Colonic mucosa (tissue), 4 donors: ENCODE measurements at places on chromosomes 5 and 9. TPM values are rescaled to one million over a fixed set of nuclear protein-coding genes. Genes with fewer than 3 reads are reported as not detected.
A peak's percentile ranks its signal among the peaks of the same experiment; 100 is the strongest.

GRCh38 chr9:75666856-75667554 lies 223.5 kb upstream of the PCSK5 start:
- DNase-seq: no peak

GRCh38 chr5:54403121-54403520 lies 52.4 kb upstream of the HSPB3 start:
- no peak for DNase-seq

DNA sequence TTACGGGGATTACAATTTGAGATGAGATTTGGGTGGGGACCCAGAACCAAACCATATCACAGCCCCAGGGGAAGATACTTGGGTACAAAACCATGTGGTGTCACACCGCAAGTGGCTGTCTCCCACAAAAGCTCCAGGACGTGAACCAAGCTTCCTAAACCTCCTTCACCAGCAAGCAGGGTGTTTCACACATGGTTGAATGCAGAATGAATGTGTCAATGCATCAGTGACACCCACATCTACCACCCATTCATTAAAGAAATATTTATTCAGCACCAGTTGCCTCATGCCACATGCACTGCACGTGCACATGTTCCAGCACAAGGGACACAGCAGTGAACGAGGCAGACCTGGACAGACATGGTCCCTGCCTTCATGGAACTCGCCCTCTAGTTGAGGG lies 70.9 kb upstream of the SPOCK1 start:
- no peak for DNase-seq

The SV2C gene
- 0.20 TPM for total RNA-seq

The DRD1 gene
- total RNA-seq: not detected

DNA sequence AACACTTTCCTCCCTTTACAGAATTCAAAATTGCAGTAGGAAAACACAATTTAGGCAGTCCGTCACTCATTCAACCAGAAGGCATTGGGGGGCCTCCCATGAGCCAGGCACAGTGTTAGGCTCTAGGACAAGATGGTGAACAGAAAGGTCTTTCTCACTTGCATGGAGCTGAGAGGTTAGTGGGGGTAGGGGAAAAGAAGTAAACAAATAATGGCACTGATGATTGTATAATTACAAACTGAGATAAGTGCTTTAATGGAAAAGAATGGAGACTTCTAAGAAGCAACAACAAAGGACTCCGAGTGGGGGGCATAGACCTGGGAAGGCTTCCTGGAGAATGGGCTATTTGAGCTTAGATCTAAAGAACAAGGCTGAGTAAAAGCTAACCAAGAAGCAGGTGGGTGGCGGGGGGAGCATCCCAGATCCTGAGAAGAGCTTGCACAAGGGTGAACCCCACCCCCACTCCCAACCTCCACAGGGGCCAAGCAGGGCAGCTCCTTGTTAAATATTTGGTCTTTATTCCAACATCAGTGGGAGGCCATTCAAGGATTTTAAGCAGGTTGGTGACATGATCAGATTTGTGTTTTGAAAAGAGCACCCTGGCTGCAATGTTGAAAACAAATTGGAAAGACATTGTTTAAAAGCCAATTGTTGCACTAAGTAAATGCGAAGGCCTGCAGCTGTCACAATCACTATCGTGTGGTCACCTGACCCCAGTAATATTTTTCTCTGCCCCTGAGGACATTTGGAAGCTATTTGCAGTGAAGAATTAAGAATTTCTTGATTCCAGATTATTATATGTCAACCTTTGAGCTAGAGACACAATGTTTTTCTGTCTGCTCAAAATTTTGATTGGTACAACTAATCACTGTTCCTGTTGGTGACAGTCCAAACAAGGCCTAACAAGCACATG lies 73.9 kb upstream of the EFNA5 start:
- DNase-seq: no peak

- peak; percentile 69 for DNase-seq
Measured at GRCh38 chr9:137316012-137316981, 14.2 kb upstream of the NRARP start.

- no peak for DNase-seq
Measured at GRCh38 chr5:133889271-133889905, 79.0 kb downstream of the C5orf15 start.

DNA sequence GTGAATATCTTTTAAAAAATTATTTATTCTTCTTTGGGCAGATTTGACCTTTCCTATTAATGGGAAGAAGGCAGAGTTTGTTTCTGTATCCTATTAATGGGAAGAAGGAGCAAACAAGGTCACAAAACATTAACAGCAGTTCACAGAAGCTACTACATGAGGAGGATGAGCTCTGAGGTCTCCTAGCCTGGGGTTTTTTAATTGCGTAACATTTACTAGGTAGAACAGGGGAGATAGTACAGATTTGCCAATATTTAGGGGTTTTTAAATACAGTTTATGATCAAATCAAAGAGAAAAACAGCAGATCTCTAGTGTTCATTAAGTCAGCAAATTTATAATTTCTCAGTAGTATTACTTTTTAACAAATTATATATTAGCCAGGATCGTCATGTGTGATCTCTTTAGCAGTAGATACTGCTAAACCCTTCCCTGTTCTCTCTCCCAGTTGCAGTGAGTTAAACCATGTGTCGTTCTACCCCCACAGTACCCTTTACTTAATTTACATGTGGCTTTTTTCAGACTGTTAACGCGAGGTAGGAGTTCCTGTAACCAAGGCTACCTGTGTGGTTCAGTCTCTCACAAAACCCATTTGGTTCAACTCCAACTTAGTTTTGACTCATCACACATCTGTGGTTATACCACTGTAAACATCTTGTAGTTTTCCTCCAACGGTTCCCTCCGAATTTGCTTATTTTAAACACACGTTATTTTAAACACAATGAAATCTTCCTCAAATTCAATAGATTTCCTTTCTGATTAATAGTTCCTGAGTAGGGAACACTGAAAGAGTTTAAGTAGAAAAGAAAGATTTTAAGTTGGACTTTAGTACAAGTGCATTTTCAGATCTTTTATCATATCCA lies 13.3 kb downstream of the SLC25A46 start:
- DNase-seq: no peak

- peak; percentile 22 for DNase-seq
Measured at GRCh38 chr5:126521130-126521529, 73.9 kb downstream of the ALDH7A1 start.

- DNase-seq: no peak
Measured at GRCh38 chr5:124572971-124573370, 173.5 kb downstream of the ZNF608 start.

DNA sequence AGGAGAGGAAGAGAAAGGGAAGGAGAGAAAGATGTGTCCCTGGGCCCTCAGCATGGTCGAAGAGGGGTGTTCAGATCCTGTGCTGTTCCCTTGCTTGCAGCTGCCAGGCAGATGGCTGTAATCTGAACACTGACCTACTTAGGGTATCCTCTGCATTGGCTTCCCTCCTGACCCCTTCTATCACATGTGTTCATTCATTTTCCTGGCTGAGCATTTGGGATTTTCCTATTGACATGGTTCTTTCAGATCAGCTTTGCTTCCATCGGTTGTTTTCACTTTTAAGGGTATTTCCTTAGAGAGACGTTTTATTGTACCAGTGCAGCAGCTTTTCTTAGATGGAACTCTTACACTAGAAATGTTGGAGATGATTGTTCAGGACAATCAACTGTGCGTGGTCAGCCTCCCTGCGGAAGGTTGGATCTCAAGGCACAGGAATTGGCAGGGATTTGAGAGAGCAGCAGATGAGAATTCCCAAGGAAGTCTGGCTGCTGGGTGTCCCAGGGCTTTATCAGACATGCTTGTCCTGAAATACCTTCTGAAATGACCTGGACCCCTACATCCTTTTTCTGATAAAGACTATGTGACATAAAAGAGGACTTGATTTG lies 26.0 kb downstream of the ACTBL2 start:
- DNase-seq: peak; percentile 26

GRCh38 chr9:38061326-38061977 lies 7.6 kb downstream of the SHB start:
- DNase-seq: no peak

DNA sequence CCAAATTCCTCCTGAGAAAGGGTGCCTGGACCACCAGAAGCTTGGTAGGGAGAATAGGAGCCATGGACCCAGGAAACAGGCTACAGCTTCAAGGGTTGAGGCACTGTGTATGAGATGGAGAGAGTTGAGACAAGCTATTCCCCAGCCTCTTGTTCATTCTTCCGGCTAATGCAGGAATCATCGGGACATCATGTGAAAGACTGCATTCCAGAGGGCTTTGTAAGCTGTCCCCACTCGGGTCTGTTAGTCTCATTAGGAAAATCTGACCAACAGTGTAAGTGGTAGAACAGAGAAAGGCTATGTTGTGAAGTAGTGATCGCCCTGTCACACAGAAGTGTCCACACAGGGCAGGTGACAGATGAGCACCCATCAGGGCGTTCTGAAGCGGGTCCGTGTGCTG lies 81.4 kb downstream of the GABBR2 start:
- no peak for DNase-seq

GRCh38 chr5:80288177-80288576 lies 31.6 kb upstream of the SPZ1 start:
- DNase-seq: no peak

- no peak for DNase-seq
Measured at GRCh38 chr5:125424402-125425141, 678.1 kb upstream of the ZNF608 start.

- no peak for DNase-seq
Measured at GRCh38 chr5:55997742-55998351, 3.1 kb upstream of the IL6ST start.

GRCh38 chr5:607541-608428 lies 4.4 kb upstream of the CEP72 start:
- DNase-seq: no peak

The PAIP1 gene
- 53.1 TPM for total RNA-seq

The RAB3C gene
- 1.1 TPM for total RNA-seq

DNA sequence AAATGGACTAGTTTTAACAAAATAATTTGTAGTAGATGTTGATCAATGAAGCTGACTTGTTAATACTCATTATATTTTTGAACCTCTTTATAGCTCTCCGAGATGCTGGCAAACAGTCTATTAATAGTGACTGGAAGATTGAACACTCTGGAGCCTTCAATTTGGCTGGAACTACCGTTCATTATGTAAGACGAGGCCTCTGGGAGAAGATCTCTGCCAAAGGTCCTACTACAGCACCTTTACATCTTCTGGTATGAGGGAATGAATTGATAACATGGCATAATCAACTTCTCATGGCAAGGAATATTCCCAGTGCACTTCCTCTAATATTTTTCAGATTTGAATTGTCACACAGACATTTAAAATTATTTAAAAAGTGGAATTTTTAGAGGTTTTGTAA lies 68.2 kb upstream of the MINAR2 start:
- DNase-seq: no peak

DNA sequence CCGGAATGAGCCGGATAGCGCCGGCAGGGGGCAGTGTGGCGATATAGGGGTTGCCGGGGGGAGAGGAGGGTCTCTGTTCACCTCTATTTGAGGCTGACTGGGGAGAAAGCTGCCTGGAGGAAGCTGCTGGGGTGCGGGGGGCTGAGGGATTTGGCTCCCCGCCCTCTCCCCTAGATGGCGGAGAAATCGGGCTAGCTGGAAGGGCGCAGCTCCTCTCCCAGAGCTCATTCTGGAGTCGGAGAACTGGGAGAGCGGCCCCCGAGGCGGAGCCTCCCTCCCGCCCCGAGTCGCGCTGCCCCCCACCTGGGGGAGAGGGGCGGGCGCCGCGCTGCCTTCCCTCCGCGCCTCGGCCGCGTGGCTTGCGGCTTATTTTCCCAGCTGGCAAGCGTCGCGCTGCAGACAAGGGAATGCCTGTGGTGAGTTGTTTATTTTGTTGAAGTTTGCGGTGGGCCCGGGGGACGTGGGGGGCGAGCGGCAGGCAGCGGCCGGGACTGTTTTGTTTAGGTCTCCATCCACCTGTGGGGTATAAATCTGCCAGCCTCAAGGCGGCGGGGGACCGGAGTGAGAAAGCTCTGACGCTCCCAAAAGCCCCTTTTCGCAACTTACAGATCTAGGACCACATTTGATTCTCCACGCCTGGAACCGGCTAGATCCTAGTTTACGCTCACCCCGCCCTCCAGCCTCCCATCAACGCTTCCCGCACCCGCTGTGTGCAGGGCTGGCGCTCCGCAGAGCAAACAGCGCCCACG lies 4.1 kb upstream of the RGMB start:
- peak; percentile 79 for DNase-seq

DNA sequence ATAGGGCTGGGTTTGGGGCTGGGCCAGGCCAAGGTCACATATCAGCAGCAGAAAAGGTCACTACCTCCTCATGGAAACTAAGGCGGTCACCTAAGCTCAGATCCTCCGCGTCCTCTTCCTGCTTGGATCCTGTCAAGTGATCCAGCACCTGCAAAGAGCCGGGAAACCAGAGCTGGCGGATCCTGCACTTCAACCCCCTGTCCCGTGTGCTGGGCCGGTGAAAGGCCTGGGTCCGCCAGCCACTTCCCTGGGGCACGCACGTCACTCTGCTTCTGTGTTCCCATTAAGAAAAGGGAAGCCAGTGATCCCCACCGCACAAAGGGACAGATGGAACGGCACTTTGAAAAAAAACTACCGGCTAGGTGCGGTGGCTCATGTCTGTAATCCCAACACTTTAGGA lies 61.3 kb upstream of the STXBP1 start:
- DNase-seq: no peak

GRCh38 chr5:107275333-107275732 lies 395.4 kb downstream of the EFNA5 start:
- no peak for DNase-seq

DNA sequence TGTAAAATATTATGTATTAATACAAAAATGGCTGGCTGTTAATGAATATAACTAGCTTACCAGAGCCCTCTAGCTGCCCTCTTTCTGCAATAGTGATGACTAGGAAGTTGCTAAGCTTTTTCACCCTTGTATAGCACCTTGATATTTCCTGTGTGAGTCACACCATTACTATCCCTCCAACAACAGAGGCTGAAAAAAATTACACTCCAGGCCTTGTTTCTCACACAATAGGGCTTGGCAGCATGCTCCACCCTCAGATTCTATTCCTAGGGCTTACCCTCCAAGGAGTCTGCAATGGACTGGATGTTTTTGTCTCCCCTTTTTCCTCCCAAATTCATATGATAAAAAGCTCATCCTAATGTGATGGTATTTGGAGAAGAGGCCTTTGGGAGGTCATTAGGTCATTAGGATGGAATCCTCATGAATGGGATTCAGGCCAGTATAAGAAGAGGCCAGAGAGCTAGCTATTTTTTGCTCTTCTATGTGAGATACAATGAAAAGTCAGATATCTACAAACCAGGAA lies 184.6 kb upstream of the MAP1B start:
- no peak for DNase-seq

The YIPF5 gene
- 44.6 TPM for total RNA-seq

- DNase-seq: no peak
Measured at GRCh38 chr5:88833371-88834130, 49.4 kb downstream of the MEF2C start.
